ENCODE measurements at places on chromosomes 13 and 19. TPM values are rescaled to one million over a fixed set of nuclear protein-coding genes. Genes with fewer than 3 reads are reported as not detected.
A peak's percentile ranks its signal among the peaks of the same experiment; 100 is the strongest.

GRCh38 chr13:76773448-76774094, 112.6 kb downstream of the KCTD12 start:
- peak; percentile 84 for DNase-seq

The SERPINE3 gene
- polyA plus RNA-seq, result 0.15 TPM

The MOB3A gene
- polyA plus RNA-seq, result not detected

The UPF1 gene
- polyA plus RNA-seq, result 29.5 TPM

The SULT2B1 gene
- not detected for polyA plus RNA-seq

Measured in muscle of arm (tissue), 14 donors.